ENCODE measurements at places on chromosomes 11 and 22.

DNA sequence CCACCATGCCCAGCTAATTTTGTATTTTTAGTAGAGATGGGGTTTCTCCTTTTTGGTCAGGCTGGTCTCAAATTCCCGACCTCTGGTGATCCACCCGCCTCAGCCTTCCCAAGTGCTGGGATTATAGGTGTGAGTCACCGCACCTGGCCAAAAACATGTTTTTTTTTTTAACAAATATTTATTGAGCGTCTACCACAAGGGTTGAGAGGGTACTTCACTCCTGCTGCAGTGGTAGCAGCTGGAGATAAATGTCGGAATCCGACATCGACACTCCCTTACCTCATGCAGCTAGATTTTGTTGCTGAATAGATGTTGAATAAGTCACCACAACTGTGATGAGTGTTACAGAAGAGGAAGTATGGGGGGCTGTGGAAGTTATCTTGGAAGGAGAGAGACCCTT lies 971 bp downstream of the DNAJB13 start:
- no peak for DNase-seq

DNA sequence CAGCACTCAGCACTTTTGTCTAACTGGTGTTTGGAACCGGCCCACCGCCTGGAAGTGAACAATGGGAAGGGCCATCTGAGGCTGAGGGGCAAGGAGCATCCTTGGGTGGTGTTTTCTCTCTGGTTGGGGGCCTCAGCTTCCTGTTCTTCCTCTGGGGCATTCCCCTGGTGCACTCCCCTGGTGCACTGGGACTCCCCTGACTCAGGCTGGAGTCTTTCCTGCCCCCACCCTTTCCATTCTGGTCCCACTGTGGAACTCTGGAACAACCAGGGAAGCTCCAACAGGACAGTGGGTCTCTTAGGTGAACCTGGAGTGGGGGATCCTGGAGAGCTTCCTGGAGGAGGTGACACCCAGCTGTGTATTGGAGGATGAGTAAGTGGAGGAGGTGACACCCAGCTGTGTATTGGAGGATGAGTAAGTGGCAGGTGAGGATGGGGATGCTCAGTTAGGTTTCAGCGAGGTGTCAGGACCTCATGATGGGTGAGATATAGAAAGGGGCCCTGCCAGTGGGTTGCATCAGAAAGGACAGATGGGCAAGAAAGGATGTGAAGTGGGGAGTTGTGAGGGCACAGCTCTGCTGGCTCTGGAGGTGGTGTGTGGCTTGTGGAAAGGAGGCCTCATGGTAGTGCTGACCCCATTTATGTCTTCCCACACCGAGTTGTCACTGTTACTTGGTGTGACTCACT lies 132.1 kb downstream of the OSBP2 start:
- DNase-seq = no peak

- no peak for DNase-seq
Observed at GRCh38 chr11:24755260-24755839, 258.5 kb downstream of the LUZP2 start.

DNA sequence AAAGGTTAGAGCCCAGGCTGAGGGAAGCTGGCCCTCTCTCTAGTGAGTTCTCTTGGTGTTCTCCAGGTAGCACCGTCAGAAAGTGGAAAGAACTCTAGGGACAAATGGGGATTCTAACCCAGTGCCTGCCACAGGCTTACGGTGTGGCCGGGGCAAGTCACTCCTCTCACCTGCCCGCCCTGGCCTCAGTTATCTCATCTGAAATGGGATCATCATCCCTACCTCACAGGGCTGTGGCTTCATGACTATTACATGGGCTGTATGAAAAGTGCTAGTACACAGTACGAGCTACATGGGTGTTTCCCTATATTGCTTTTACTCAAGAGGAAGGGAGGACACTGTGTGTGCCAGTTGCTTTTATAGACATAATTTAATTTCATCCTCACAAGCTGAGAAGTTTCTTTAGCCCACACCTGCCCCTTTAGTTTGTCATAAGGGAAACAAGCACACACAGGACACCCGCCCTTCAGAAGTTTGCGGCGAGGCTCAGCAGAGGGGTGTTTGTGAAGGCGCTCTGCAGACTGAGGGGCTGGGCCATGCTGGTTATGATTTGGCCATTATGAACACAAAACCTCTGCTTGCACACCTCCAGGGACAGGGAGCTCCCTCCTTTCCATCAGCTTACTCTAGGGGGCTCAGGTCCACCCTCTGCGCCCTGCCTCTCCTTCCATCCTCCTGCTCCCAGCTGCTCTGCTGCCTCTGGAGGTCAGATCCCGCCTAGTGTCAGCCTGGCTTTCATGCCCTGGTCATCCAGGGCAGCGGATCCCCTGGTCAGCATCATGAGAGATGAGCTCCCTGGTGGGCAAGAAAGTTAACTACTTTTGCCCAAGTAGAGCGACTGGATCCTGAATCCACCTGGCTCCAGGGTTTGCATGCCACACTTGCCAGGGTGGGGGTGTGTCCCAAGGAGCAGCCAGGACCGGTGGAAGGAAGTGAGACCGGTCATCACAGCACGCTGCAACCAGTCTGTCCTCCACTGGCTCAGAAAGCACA lies 1.2 kb downstream of the KLHL35 start:
- DNase-seq = no peak

GRCh38 chr22:37287550-37287951 lies 5.2 kb downstream of the CYTH4 start:
- DNase-seq = no peak

DNA sequence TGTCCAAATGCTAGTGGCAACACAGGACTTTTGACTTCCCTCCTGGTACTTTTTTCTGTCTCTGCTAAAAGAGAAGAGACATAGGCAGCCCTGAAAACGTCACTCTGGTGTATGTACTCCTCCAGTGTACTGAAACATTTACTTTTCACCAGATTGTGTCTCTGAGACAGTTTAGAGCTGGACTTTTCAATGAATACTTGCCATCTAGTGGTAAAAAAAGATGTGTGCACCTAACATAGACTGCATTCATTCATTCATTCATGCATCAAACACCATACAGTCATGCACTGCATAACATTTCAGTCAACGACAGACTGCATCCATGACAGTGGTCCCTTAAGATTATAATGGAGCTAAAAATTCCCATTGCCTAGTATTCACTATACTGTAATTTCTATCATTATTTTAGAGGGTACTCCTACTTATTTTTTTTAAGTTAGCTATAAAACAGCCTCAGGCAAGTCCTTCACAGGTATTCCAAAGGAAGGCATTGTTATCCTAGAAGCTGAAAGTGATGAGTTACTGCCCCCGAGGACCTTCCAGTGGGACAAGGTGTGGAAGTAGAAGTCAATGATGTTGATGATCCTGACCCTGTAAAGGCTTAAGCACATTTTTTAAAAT lies 186.2 kb downstream of the SPON1 start:
- DNase-seq = peak; percentile 9

DNA sequence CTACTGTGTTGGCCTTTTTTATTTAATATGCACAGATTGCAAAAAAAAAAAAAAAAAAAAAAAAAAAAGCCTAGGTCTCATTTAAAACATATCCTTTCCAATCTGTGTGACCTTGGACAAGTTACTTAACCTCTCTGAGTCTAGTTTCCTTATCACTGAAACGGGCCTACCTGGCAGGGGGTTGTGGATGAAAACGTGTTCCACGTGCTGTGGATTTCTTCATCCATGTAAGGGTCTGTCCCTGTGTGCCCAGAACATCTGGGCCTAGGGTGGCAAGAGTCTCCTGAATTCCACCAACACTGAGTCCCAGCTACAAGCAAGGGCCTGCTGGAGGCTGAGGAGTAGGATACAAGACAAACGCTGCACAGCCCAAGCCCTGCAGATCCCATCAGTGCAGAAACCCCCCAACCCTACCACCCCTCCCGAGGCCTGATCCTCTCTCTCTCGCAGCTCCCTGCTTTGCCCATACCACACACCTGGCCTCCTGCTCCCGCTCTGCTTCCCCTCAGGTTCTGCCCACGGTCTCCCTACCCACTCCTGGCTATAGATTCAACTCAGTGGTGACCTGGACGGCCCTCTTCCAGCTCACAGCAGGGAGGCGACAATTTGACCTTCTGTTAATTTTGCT lies 4.7 kb upstream of the GNAZ start:
- DNase-seq = no peak

DNA sequence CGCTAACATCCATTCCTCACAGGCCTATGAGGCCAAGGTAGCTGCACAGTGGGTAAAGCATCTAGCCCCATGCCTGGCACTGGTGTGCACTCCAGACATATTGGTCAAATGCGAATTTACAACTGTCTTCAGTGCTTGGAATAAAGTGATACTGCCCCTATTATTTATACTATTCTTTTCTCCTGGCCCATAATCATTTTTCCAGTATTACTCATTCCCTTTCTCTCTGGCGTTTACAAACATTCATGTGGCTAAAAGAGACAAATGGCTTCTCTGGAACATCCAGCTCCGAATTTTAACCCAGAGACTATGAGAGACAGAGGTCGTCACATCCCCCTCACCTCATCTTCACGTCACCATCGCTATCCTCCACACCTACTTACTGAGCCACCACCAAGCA lies 87.2 kb upstream of the PITPNB start:
- no peak for DNase-seq

DNA sequence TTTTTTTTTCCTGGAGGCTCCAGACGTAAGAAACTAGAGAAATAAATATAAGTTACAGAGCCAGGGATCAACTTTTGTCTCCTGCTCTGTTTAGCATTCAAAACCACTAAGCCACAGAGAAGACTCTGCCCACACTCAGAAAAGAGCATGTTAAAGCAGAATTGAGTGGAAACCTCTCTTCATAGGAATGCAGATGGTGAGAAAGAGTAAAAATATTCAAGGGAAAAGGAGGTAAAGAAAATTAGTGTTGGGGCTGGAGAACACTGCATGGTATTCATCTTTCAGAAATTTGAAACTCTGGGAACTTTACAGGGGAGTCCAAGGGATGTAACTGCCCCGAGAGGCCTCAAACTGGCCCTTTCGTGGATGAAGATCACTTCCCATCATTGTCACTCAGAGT lies 65.1 kb downstream of the CLMP start:
- no peak for DNase-seq

DNA sequence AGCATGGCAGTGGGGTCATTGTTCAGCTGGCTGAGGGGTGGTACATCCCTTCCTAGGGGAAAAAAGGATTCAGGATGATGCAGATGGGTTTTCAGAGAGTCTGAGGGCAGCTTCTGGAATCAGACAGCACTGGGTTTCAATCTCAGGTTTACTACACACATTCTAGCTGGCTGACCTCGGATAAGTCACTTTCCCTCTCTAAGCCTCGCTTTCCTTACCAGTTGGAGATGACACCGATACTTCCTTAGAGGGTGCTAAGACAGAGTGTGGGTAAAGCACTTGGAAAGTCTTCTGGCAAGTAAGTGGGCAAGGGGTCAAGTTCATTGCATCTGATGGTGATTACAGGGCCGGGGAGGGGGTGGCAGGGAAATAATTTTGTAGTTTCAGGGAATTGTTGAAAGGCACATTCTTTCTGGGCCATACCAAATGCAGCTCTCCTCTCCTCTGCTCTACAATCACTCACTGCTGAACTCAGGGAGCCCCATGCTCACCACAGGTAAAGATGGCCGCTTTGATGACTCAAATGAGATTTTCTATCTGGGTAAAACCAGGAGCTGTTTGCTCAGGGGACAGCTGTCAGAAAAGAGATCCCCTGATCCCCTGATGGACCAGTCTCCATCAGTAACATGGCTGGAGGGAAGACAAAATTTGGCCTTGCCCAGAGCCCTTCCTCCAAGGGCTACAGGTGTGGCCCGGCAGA lies 6.5 kb upstream of the MIAT start:
- DNase-seq = no peak

- DNase-seq = no peak
Observed at GRCh38 chr22:36379593-36380361, 8.0 kb downstream of the MYH9 start.

DNA sequence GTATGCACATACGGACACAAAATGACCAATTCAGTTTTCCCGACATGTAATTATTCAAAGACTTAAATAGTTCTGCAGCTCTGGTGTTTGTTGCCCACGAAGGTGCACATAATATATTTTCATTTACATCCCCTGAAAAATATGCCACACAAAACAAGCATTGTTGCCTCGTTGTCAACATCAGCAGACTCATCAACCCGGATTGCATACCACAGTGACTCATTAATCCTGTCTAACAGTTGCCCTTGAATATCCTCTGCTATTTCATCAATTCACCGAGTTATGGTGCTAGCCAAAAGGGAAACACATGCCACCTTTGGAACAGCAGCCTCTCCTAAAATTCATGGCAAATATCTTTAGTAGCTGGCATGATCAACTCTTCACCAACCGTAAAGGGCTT lies 582.2 kb downstream of the LRRC4C start:
- DNase-seq = peak; percentile 41

DNA sequence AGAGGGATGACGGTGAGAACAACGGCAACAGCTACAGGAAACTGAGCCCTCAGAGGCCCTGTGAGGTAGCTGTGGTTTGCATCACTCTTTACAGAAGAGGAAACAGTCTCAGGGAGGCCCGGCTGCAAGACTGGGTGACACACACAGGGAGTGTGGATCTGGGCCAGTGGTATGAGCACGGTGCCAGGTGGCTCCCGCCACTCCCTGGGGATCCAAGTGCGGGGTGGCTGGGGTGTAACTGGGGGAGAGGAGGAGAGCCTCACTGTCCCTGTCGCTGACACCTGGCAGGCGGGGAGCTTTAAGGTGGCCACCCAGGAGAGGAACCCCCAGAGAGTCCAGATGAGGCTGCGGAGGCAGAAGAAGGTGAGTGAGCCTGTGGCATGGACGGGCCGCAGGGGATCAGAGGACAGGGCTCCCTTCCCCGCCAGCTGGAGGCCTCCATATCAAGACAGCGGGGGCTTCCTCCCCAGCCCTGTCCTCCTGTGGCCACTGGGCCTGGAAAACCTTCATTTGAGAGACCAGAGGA lies 5.6 kb downstream of the RGL4 start:
- DNase-seq = no peak

DNA sequence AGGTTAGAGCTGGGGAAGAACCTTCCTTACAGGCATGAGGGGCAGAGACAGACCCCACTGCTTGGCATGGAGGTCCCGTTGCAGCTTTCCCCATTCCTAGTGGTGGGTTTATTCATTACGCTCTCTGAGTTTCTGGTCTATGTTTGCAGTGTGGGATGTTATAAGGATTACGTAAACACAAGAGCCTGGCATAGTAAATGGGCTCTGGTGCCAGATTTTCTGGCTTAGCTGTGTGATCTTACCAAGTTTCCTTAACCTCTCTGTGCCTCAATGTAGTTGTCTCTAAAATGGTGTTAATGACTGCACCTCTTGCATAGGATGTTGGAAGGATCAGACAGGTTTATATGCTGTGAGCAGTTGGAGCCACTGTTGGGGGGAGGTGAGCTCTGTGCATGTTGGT lies 15.1 kb downstream of the DTX4 start:
- DNase-seq = no peak
